ENCODE measurements at places on chromosomes 12 and 14. TPM values are rescaled to one million over a fixed set of nuclear protein-coding genes. Genes with fewer than 3 reads are reported as not detected.

The KMT2D gene
- polyA plus RNA-seq, result 10.3 TPM

The CIROP gene
- polyA plus RNA-seq, result 0.09 TPM

The ZC2HC1C gene
- polyA plus RNA-seq, result 1.0 TPM

The RIN3 gene
- 7.7 TPM for polyA plus RNA-seq

The B4GALNT3 gene
- 0.09 TPM for polyA plus RNA-seq

The PAH gene
- not detected for polyA plus RNA-seq

The RNASE7 gene
- not detected for polyA plus RNA-seq

The KRT73 gene
- polyA plus RNA-seq, result not detected

The SYCP3 gene
- 0.39 TPM for polyA plus RNA-seq
